Amygdala (tissue), 56 donors: ENCODE measurements at places on chromosomes 1 and 21.

DNA sequence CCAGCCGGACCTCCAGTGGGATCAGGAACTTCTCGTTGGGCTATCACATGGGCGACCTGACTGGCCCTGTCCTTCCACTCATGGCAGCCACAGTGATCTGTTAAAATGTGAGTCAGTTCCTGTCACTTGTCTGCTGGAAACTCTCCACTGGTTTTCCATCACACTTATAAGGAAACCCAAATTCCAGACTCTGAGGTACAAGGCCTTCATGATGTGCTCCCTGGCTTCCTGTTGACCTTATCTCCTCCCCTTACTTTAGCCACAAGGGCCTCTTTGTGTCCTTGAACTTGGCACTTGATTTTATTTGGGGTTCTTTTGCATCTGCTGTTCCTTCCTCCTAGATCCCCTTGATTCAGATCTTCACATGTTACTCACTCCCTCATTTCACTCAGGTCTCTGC, 96.8 kb downstream of the TENT5C start:
- DNase-seq = no peak

DNA sequence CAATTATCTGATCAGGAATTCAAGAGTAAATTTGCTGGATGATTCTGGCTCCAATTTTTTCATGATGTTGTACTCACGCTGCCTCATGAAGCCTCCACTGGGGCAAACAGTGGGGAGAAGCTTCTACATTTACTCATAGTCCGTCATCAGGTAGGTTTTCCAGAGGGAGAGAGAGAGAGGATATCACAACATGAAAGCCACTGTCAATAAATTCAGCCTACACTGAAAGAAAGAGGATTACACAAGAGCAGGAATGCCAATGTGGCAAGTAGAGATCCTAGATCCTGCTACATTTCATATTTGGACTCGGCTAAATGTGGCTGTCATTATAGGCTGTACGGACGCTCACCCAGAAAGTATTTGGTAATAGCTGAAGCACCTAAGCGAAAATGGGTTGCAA, 819.9 kb downstream of the BRINP3 start:
- no peak for DNase-seq

DNA sequence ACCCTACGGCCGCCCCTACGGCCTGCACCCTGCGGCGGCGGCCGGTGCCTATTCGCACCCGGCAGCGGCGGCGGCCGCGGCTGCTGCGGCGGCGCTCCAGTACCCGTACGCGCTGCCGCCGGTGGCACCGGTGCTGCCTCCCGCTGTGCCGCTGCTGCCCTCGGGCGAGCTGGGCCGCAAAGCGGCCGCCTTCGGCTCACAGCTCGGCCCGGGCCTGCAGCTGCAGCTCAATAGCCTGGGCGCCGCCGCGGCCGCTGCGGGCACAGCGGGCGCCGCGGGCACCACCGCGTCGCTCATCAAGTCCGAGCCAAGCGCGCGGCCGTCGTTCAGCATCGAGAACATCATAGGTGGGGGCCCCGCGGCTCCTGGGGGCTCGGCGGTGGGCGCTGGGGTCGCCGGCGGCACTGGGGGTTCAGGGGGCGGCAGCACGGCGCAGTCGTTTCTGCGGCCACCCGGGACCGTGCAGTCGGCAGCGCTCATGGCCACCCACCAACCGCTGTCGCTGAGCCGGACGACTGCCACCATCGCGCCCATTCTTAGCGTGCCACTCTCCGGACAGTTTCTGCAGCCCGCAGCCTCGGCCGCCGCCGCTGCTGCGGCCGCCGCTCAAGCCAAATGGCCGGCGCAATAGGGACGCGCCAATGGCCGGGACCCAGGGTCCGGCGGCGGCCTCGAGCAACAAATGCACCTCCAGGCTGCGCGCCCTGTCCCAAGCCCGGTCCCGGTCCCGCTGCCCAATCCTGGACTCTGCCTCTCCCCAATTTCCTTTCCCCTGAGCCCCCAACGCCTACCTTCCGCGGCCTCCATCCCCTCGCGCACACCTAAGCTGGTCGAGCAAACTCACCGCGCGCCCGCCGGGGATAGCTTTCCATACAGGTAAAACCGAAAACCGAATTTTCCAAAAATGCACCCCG, 1.8 kb downstream of the FOXD3 start:
- no peak for DNase-seq

DNA sequence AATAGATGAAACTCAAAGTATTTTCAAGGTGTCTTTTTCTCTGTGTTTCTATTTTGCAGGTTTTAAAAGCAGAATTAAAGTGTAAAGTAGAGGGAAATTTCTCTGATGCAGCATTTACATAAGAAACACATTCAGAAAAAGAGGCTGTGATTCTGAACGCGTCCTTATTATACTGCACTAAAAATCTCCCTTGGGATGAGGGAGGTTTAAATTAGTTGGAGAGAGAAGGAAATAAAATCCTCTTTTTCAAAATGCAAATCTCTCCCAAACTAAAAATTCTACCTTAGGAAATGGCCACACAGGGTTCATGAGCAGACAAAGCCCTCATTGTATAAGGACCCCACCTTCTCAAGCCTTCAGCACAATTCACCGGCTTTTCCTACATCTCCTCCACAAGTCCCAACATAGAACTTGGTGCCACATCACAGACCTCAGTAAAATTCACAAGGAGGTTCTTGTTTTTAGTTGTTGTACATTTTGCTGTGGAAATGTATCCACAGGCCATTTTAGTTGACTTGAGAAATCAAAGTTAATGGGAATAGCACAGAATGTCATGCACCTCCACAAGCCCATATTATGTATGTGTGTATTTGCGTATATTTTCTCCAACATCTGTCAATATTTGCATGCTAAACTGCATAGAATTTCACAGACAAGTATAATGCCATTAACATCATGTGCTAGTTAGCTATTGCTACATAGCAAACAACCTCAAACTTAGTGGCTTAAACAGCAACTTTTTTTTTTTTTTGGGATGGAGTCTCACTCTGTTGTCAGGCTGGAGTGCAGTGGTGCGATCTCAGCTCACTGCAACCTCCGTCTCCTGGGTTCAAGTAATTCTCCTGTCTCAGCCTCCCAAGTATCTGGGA, 59.8 kb downstream of the MAB21L3 start:
- DNase-seq = no peak

DNA sequence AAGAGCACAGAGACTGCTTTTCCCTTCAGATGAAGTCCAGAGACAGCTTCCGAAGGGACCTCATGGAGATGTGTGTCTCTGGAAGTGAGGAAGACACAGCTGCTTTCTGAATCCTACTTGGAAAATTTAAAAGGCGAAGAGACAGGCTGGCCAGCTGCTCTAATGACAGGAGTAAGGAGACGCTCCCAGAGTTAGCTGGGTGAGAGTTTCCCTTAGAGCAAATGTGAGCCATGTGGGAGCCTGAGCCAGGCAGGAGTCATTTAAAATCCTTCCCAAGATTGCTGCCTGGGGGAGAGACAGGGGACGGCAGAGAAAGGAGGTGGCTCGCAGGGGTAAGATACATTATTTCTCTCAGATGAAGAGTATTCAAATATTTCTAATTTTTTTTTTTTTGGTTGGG, 53.1 kb downstream of the ZNF326 start:
- DNase-seq = no peak

- no peak for DNase-seq
These were observed 19.7 kb downstream of the STUM start for GRCh38 chr1:226568077-226568831.

GRCh38 chr21:37757606-37758376, 158.5 kb downstream of the KCNJ6 start:
- DNase-seq = no peak
